A549 treated with dexamethasone at 1 μM for 4 hours (cell line): ENCODE measurements at places on chromosomes 7 and 10. TPM values are rescaled to one million over a fixed set of nuclear protein-coding genes. Genes with fewer than 3 reads are reported as not detected.

AKR1C1 gene
- total RNA-seq = 456 to 574 TPM (median 549 TPM) in 5 replicates

AKR1C4 gene
- 0.14 to 0.40 TPM (median 0.25 TPM) in 5 replicates for total RNA-seq

NANOS1 gene
- total RNA-seq = 2.4 to 3.6 TPM (median 3.4 TPM) in 5 replicates

ABCB4 gene
- 0.02 to 0.12 TPM (median 0.04 TPM) in 3 of 5 replicates, not detected in the others for total RNA-seq

HOGA1 gene
- 1.9 to 3.2 TPM (median 2.3 TPM) in 5 replicates for total RNA-seq

SYT15B gene
- total RNA-seq = 2.2 to 3.9 TPM (median 3.5 TPM) in 5 replicates

GNB2 gene
- 159 to 275 TPM (median 264 TPM) in 5 replicates for total RNA-seq

ADAM8 gene
- 1.2 to 2.9 TPM (median 2.6 TPM) in 5 replicates for total RNA-seq

WASL gene
- 20.3 to 29.1 TPM (median 24.2 TPM) in 5 replicates for total RNA-seq

TMEM229A gene
- total RNA-seq = not detected in 5 replicates

LRIT1 gene
- total RNA-seq = not detected in 5 replicates

FGL2 gene
- not detected in 5 replicates for total RNA-seq

NACAD gene
- total RNA-seq = 0.20 to 0.46 TPM (median 0.28 TPM) in 5 replicates

NXPH1 gene
- not detected in 5 replicates for total RNA-seq

TAS2R4 gene
- total RNA-seq = 0.11 to 0.17 TPM (median 0.11 TPM) in 5 replicates
